ENCODE measurements at places on chromosomes 11 and 22.

- DNase-seq: no peak
These were observed 66.7 kb downstream of the MICAL3 start for GRCh38 chr22:17957693-17958092.

DNA sequence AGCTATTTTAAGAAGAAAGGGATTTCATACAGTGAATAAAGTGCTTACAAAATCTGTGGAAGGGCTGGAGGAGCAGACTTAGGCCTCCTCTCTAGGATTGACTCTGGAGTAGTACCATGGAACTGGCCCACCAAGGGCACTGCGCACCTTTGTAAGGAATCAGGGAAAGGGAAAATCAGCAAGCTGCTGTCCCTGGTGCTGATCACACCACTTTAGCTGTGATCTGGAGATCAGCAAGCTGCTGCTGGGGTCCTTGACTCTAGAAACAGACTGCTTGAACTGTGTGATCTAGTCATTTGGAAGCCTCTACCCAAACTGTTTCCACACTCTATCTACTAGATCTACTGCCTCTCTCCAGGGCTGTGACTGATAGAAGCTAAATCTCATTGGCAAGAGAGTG is 18.4 kb upstream of the TECTA start:
- DNase-seq: peak; percentile 49

- DNase-seq: no peak
These were observed 52.4 kb upstream of the CDON start for GRCh38 chr11:126115127-126115495.

DNA sequence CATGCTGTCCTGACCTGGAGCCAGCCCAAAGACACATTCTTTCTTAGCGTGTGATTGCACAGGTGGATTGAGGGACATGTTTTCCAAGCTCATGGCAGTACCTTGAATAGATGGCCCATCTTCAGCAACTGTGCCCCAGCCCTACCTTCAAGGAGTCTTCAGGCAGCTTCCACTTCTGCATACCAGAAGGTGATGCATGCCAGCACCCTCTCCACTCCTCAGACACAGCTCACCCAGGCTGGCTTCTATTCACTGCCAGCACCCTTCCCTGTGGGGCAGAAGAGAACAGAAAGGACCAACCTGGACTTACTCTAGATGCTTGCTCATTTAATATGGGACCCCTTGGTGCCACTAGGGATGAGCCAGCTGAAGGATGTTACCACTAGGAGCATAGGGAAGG is 466.4 kb upstream of the ISX start:
- no peak for DNase-seq
